Activated naive CD8-positive, alpha-beta T cell treated with anti-CD3 and anti-CD28 coated beads, Interleukin-2, amount 10 ng/mL, durations not matched to agents 7 days and 5 days (primary cell): ENCODE measurements at places on chromosomes 7 and 10. TPM values are rescaled to one million over a fixed set of nuclear protein-coding genes. Genes with fewer than 3 reads are reported as not detected.

DNA sequence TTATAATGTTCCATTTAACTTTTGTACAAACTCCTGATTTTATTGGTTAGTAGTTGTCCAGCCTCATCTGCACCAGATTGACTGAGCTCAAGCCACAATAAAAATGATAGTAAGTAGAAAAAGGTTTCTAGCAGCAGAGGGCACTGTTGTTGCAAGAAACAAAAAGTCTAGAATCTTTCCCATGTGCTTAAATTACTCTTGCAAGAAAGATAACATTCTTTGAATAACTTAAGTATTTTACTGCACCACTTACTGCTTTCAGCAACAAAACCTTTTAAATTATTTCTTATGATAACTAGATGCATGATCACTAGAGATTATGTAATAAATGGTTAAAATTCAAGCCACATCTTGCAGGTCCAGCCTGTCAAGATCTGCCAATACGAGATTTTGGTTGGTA is 27.0 kb downstream of the LMOD2 start:
- H3K27ac ChIP-seq, result no peak overlapping the region
- H3K27me3 ChIP-seq, result no peaks in the 10 kb centered on the region
- H3K4me3 ChIP-seq, result no peak overlapping the region
- no peak for DNase-seq
- H3K4me1 ChIP-seq, result no peaks in the 10 kb centered on the region

GRCh38 chr7:45710271-45711160 is 136.3 kb downstream of the ADCY1 start:
- H3K36me3 ChIP-seq, result no peaks in the 10 kb centered on the region
- H3K27ac ChIP-seq, result no peak overlapping the region
- no peak for DNase-seq

DNA sequence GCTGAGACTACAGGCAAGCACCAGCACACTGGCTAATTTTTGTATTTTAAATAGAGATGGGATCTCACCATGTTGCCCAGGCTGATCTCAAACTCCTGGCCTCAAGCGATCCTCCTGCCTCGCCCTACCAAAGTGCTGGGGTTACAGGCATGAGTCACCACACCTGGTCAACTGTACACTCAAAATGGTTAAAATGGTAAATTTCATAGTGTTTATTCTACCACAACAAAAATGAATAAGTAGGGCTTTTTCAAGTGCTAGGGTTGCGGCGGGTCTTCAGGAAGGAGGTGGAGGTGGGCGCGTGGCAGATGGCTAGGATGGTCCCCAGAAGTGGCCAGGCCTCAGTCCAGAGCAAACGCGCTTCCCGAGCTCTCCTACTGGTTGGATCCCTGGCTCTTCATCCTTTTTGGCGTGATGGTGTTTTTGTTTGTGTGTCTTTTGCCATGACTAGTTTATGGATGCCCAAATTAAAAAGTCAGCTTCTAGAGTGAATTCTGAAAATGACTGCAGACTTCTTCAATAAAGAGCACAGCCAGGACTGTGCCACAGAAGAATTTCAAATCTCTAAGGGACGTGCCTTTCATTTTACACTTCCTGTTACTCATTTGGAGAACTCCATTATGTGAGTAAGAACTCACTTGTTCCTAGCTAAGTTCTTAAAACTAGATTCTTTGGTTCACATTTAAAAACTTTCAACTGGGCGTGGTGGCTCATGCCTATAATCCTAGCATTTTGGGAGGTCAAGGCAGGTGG is 73.9 kb downstream of the TMEM130 start:
- H3K4me3 ChIP-seq, result no peak overlapping the region
- no peaks in the 10 kb centered on the region for H3K4me1 ChIP-seq
- H3K36me3 ChIP-seq, result no peaks in the 10 kb centered on the region
- no peak overlapping the region for H3K27ac ChIP-seq
- no peak for DNase-seq

Gene ACTR3C
- total RNA-seq, result 7.0 TPM

Gene CRHR2
- total RNA-seq, result not detected
